NCI-H1694 (cell line): ENCODE measurements at places on chromosomes 16 and 17.

DNA sequence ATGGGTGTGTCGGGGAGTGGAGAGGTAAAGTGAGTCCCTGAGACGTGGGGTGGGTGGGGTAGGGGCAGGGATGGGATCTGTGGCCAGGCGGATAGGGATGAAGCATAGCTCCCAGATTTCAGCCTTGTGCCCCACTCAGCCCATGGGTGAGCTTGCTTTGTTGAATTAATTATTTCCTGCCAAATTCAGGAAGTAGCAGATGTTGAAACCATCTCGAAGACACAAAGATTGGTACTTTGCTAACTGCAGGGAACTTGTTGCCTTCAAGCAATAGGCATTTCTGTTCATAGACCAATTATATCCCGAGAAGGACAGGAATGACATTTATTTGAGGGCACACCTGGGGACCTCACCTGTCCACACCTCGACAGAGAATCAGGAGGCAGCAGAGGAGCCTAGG, 11.0 kb upstream of the C16orf74 start:
- DNase-seq: no peak

DNA sequence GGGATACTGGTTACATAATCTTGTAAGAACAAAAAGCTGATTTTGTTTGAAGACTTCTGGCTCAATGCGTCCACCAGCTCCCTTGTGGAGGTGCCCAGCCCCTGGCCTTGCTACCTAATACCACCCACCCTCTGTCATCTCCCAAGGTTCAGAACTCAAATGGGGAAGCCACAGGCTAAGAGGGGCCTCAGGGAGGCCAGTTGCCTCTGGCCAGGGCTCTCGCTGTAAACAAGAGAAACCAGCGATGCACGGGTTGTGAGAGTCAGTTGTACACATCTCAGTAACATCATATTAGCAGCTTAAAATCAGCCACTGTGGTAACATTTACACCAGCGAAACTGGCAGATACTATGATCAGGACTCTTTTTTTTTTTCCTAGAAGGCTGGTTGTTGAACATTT, 6.0 kb downstream of the TEKT5 start:
- DNase-seq: no peak

DNA sequence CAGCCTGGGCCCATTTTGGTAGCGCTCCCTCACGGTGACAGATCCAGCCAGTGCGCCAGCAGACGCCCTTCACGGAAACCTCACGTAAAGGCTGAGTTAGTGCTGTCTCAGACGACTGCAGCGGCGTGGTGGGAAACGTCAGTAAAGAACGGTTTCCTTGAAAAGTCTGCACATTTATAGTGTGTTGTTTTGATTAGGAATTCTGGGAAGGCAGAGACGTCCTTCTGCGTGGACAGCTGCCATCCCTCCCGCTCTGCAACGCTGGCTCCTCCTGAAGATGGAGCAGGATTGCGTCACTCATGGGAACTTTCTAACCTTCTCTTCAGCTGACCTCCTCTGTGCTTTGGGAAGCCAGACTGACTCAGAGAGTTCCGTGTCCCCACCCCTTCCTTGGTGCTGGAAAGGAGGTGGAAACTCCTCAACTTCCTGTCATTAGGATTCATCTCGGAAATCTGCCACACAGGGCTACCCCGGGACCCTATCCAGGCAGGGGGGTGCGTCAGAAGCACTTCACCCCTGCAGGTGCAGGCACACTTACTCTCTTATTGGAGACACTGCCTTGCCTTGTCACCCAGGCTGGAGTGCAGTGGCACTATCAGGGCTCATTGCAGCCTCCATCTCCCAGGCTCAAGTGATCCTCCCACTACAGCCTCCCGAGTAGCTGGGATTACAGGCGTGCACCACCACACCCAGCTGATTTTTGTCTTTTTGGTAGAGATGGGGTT, 24.3 kb upstream of the CRISPLD2 start:
- DNase-seq: no peak

- DNase-seq: no peak
Observed at GRCh38 chr17:35664685-35665084, 66.8 kb upstream of the RASL10B start.

GRCh38 chr17:53560953-53561352, 261.8 kb upstream of the KIF2B start:
- DNase-seq: no peak

GRCh38 chr16:54026456-54026855, 260.1 kb downstream of the IRX3 start:
- DNase-seq: no peak

DNA sequence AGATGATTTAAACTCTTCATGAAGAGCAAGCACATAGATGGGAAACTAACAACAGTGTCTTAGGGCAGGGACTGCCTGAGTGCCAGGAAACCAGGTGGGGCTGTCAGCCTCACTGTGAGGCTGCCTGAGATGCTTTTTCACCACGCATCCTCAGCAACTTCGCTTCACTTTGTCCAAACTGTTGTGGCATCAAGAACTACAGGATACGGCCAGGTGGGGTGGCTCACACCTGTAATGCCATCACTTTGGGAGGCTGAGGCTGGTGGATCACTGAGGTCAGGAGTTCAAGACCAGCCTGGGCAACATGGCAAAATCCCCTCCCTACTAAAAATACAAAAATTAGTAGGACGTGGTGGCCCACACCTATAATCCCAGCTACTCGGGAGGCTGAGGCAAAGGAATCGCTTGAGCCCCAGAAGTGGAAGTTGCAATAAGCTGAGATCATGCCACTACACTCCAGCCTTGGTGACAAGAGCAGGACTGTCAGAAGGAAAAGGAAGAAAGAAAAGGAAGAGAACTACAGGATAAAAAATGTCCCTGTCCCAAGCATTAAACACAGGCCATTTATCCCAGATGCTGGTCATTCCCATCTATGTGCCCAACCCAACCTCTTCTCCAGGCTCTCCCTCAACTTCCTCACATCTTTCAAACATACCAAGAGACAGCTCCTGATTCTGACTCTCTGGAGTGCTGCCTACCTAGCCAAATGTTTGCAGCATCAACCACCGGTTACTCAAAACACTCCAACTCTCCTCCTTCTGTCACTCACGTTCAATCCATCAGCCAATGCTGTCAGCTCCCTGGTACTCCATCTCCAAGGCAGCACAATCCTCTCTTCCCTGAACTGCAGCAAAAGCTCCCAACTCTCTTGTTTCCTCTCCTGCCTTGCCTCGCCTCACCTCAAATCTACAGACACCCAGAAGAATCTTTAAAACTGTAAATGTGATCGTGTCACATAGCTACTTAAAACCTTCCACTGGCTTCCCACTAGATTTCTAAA, 1.6 kb downstream of the EIF4A3 start:
- DNase-seq: no peak

- DNase-seq: no peak
Observed at GRCh38 chr16:15491411-15491810, 57.0 kb downstream of the BMERB1 start.

- DNase-seq: no peak
Observed at GRCh38 chr16:49337814-49338350, 35.7 kb upstream of the C16orf78 start.

DNA sequence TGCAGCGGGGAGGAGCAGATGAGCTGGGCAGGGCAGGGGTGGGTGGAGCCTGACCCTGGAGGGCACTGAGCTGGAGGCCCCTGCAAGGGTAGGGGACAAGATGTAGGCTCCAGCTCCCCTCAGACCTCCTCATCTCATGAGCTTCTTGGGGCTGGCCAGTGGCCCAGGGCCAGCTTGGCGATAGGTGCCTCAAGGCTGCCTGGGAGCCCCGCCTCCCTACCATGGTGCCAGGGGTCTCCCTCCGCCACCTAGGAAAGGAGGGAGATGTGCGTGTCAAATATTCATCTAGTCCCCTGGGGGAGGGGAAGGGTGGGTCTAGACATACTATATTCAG, 3.9 kb downstream of the HIRIP3 start:
- no peak for DNase-seq

- DNase-seq: no peak
Observed at GRCh38 chr17:38540514-38541045, 65.2 kb downstream of the SRCIN1 start.

- no peak for DNase-seq
Observed at GRCh38 chr17:78205124-78205775, 8.8 kb upstream of the BIRC5 start.

DNA sequence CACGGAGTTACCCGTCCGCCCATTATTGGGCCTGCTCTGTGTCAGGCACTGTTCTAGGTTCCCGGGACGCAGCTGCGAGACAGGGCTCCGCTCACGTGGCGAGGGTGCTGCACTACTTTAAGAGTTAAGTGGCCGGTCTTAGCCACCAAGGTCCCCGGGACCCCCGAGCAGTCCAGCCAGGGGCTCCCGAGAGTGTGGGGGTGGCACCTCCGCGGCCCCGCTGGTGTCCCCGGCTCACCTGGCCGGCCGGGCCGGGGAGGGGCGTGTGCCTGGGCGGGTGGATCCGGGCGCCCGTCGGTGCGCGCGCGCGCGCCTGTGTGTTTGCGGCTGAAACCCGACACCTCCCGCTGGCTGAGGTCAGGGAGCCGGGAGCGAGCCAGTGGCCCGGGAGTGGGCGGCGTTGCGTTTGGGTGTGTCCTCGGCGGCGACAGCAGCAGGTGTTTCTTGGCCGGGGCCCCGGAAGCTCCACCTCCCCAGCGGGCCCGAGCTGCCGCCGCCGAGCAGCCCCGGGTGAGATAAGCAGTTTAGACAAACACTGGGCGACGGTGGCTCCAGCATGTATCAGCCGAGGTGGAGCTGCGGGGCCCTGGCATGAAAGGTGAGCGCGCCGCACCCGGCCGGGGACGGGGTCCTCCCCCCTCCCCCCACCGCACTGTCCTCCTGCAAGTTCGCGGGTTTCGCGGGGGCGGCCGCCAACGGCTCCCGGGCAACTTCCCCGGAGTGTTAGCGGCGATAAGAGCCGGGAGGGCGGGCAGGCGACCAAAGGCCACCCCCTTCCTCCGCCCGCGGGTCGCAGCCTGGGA, at the start of gene GSE1:
GSE1 (plus strand) TSS at position 522 of the 803 bp plus-strand sequence; CDS start at position 592, 70 bp downstream.
- peak; percentile 72 for DNase-seq

- DNase-seq: no peak
Observed at GRCh38 chr16:26220894-26221293, 529.1 kb downstream of the HS3ST4 start.

DNA sequence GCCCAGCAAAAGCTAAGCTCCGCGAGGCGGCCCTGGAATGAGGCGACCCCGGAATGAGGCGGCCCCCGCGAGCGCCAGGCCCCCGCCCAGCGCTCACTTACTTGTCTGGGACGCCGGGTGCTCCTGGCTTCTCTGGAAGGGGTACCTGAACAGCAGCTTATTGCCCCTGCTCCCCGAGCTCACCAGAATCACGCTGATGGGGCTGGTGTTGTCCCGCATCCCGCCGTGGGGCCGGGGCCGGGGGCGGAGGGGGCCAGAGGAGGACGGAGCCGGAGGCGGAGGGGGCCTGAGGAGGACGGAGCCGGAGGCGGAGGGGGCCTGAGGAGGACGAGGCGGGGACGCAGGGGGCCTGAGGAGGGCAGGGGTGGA, 440 bp downstream of the NPRL3 start:
- DNase-seq: no peak

- no peak for DNase-seq
Observed at GRCh38 chr16:10883004-10883403, 6.0 kb downstream of the CIITA start.

DNA sequence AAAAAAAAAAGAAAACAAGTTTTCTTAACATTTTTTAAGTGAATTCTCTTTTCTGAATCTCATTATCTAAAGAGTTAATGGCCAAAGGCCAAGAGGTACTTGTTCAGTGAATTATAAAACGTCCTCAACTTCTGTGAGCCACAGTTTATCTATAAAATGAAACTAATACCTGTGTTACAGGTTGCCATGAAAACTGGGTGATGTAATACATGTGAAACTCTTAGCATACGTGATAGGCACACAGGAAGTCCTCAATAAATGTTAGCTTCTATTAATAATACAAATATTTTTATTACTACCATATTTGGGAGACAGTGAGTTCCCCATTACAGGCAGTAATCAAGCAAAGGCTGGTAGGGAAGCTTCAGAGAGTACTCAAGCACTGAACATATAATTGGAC, 13.5 kb upstream of the INPP5K start:
- DNase-seq: no peak

DNA sequence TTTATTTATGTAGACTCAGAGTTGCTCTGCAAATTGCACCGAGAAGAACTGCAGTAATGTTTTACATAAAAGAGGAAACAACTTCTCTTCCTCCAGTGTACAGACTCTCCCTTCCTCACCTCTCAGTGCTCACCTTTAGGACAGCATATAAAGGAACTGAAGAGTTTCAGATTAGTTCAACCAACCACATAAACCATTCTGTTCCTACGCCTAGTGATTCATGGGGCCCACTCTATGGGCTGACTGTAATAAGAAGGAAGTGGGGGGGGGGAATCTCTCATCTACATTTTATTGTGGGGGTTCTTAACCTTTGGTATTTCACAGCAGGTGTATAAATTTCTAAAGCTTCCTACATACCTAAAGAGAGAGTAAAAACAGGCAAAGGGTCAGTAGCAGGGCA, 18.3 kb downstream of the ZSWIM7 start:
- no peak for DNase-seq
